ENCODE measurements at places on chromosomes 1 and 21.

- DNase-seq = no peak
These were observed 196.3 kb downstream of the CAMTA1 start for GRCh38 chr1:6981595-6981994.

GRCh38 chr1:109762821-109763645 is 690 bp downstream of the EPS8L3 start:
- no peak for DNase-seq

DNA sequence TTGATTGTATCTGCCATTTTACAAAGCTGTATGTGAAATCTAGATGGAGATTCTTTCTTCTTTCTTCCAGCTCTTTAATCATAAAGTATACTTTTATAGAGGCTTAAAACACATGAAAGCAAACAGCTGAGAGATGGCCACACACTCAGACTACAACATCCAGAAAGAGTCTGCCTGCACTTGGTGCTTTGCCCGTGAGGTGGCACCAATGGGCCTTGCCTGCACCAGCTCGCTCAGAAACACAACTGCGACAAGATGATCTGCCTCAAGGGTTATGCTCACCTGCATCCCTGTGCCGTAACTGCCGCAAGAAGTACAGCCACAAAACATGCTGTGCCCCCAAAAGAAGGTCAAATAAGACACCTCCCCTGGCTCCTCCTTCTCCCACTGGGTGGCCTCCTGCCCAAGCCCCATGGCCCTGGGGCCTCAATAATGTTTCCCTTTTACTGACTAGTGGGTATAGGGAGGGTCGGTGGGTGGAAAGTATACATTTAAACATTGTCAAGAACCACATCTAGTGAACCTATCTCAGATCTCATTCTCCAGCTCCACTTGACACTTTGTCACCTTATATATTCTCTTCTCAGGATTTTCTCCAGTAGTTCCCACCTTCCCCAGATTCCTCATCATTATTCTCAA is 66.7 kb upstream of the ANGPTL3 start:
- DNase-seq = no peak

DNA sequence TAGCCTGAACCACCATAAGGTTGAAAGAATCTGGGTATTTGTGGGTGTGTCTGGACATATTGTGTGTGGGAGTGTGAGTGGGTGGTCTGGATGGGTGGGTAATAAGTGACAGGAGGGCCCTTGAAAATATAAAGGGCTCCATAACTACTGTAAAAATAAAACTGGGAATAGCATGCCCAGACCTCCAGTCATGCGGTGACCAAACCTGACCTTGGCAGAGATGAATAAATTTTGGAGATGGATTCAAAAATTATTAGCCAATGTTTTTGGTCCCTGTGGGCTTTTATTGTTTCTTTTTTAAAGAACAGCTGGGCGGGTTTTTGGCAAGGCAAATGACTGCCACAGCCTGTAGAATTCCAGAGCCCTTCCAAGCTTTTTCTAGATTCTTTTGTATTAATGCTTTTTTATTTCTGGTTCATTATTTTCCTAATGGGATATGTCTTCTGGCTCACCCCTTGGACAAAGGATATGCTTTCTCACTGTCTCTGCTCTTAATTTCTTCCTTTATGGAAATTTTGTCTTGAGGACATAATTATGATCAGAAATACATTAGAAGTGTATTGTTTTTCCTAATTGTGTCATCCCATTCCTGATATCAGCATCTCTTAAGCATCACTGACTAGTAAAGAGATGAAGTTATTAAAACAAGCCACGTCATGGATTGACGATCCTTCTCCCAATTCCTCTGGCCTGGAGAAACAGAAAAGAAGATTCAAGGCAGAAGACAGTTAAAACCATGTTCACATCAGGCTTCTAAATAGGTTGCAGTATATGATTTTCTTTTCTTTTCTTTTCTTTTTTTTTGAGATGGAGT is 69.5 kb downstream of the NTMT2 start:
- DNase-seq = no peak

DNA sequence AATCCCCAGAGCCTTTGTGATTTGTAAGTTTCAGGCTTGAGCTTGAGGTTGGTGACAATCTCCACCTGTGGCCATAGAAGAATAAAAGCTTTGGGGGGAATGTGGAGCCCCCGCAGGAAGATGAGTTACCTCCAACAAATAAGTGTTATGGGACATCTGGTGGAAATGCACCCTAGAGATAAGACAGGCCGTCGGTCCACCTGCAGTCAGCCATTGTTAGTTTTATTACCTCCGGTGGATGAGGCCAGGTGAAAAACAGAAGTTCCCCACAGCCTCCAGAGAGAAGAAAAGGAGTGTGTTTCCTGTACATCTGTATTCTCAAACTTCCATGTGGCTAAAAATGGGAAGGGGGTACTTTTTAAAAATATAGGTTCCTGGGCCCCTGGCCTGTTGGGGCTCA is 137.4 kb downstream of the KAZN start:
- no peak for DNase-seq

GRCh38 chr1:942411-942821 is 16.6 kb downstream of the NOC2L start:
- no peak for DNase-seq

GRCh38 chr1:29599826-29600225 is 363.5 kb downstream of the PTPRU start:
- no peak for DNase-seq

Data from stimulated activated CD8-positive, alpha-beta memory T cell treated with anti-CD3 and anti-CD28 coated beads, Interleukin-4, amount 100 ng/mL, for 4 hours (primary cell).